Stimulated activated CD4-positive, alpha-beta T cell treated with anti-CD3 and anti-CD28 coated beads, TNF-alpha, amount 100 ng/mL, for 1 hour (primary cell): ENCODE measurements at places on chromosomes 6 and 20.

DNA sequence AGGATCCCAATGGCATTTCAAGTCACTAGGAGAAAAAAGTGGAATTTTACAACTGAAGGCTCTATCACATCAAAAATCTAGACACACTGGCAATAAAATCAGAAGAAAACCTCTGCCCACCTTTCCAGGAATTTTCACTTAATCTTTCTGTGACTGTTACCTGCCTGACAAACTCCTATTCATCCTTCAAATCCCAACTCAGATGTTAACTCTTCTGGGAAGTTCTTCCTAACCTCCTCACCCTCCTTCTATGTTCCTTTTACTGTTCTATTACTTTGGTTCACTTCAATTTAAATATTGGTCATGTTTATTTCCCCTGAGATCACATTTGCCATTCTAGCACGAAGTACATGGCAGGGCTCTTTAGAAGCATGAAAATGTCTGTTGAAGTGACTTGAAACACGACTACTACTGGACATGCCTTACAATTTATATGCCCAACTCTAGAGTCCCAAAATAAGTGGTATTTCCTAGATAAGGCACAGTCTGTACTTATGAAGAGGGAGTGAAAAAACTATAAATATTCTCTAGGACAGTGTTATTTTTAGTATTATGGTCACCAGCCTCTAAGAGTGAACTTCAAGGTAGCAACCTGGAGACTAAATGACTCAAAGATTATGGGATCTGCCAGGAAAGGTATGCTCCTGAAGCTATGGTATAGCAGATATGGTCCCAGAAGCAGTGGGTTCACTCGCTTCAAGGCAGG is 17.1 kb downstream of the CHD6 start:
- no peak for DNase-seq

- no peak for DNase-seq
Measured at GRCh38 chr6:161366301-161366923, 92.6 kb upstream of the AGPAT4 start.

DNA sequence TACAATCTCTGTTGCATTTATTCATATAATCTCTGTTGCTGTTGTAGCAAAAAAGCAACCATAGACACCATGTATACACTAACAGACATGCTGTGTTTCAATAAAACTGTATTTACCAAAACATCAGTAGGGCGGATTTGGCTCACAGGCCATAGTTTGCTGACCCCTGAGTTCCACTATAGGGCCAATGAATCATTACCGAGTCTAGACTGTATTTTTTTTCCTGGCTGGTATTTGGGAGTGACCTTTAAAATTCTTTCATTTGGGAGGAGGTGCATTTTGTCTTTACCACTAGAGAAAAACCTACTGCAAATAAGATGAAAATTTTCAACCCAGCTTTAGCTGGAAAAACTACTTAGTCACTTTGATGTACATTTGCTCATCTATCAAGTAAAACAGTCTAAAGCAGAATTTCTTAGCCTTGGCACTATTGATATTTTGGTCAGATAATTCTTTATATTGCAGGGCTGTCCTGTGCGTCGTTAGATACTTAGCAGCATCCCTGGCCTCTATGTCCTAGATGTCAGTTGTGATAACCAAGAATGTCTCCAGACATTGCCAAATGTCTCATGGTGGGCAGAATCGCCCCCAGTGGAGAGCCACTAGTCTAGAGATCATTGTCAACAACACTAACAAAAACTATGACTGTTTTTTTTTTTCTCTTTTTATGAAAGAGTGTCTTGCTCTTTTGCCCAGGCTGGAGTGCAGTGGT is 39.5 kb downstream of the DCBLD1 start:
- no peak for DNase-seq

- no peak for DNase-seq
Measured at GRCh38 chr6:131574133-131574532, 1.1 kb downstream of the ARG1 start.

DNA sequence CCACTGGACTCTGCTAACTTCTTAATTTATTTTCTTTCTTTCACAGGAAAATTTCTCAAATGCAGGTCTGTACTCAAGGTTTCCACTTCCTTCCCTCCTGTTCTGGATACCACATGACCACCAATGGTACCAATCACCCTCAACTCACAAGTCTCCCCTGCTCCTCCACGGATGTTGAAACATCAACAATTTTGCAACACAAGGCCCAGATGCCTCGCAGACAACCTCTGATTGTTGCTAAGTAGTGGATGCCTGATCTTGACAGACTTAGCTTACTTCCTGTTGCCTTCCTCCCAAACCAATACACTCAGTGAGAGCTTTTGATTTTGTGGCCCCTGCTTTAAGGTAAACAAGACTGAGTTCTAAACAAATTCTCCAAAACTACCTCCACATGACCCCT is 146.6 kb downstream of the FRK start:
- no peak for DNase-seq

DNA sequence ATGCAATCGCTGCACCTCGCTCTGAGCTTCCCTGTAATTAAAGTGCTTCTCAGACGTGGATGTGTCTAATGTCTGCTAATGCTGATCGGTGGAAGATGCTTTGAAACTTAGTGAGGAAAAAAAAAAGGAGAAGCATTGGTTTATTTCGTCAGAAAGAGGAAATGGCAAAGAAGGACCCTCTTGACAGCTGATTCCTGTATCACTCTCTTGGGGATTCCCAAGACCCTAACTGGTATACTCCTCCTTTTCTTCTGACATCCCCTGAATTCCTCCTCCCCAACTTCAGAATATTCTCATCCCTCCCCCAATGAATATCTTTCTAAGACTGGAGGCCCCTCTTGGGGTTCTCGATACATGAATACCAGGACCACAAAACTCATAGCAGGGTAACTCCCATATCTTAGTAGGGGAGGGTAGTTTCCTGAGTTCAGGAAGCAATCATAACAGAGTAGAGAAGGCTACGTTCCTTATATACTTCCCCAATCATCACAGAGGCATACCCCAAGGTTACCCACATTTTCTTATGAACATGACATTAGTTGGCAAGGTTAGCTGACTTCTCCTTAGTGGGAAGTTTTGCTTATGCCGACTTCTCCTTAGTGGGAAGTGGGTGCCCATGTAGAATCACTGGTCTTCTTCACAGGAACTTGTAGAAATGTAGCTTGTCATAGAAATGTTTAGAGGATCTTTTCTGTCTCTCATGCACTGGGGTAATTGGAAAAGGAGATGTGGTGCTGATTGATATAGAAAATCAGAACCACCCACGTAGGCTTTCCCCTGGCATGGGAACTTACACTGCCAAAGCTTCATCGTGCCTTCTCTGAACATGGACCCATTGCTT is 63.8 kb upstream of the ATXN1 start:
- DNase-seq = no peak

DNA sequence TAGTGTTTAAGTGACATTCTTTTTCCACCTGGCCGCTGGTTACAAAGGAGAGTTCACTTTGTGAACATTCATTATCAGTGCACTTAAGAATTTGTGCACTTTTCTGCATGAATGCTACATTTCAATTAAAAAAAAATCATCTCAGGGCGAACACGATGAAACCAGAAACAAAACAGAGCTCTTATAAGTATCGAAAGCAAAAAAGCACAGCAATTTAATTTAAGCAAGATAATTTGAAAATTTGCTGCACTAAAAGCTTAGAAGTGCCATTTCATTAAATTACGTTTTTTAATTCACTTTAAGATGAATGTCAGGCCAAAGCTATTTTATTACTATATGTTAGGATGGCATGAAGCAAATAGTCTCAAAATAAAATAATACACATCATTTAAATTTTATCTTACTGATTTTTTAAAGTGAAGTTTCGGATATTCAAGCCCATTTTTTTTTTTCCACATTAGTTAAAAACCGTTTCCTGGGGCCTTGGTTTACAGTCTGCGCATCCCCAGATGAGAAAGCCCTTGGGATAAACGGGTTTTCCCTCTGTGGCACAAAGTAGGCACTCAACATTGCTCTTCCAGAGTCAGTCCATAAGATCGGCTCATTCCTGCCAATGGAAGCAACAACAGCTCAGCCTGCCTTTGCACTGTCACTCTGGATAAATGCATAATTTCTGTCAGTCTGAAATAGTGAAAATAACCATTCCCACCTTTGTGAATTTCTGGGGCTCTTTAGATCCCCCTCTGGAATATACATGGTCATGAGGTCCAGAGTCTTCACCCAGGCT is 80.1 kb downstream of the FYN start:
- DNase-seq = no peak

DNA sequence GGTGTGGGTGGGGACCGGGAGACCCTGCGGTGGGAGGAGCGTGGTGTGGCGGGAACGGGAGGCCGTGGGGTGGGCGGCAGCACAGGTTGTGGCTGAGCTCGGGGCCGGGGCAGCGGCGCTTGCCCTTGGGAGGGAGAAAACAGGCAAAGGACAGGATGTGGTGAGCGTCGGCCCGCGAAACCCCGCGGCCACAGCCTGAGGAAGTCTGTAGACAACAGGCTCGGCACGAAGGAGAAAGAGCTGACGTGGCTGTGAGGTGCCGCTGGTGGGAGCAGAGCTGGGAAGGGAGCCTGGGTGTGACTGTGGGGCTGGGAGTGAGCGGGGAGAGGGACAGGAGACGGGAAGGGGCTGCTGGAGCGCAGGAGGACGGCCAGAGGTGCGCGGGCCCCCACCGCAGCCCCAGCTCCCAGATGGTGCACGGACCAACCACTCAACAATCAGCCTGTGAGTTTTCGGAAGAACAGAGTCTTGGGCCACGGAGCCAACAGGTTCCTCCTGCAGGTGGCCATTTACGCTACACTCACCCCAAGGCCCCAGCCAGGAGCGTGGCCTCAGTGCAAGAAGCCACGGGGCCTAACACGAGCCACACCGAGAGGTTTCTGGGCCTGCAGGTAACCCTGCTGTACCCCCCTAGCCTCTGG is 202.8 kb downstream of the DLL1 start:
- peak; percentile 10 for DNase-seq

DNA sequence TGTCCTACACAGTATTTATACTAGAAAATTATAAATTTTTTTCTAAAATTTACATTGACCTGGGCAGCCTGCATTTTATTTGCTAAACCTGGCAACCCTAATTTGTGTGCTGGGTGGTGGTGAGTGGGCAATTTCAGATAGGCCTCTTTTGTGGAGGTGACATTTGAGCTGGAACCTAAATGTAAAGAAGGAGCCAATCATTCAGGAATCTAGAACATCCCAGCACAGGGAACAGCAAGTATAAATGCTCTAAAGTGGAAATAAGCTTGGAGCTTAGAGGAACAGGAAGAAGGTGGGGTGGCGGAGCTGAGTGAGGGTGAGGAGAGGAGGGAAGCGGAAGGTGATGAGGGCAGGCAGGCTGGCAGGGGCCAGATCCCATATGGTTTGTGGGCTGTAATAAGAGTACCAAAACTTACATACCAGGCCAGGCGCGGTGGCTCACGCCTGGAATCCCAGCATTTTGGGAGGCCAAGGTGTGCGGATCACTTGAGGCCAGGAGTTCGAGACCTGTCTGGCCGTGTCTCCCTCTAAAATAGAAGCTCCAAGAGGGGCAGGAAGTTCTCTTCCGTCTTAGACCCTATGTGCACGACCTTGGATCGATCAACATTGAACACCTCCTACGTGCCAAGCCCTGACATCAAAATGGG is 549 bp upstream of the CSE1L start:
- no peak for DNase-seq

DNA sequence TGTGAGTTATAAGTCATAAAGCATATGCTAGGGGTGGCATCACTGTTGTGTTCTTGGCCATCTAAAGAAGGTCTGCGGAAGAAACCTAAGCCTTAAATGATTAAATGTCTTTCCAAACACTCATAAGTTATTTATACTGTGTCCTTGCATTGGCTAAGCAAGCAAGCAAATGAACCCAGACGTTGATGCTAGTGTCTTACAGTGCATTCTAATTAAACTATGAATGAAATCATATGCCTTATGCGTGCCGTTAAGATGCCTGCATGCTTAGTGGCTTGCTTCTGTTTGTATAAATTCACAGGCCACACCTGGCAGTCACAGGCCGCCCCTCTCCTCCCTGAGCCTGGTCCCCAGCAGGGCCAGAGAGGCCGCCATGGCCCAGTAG is 49.9 kb downstream of the RIN2 start:
- DNase-seq = no peak

DNA sequence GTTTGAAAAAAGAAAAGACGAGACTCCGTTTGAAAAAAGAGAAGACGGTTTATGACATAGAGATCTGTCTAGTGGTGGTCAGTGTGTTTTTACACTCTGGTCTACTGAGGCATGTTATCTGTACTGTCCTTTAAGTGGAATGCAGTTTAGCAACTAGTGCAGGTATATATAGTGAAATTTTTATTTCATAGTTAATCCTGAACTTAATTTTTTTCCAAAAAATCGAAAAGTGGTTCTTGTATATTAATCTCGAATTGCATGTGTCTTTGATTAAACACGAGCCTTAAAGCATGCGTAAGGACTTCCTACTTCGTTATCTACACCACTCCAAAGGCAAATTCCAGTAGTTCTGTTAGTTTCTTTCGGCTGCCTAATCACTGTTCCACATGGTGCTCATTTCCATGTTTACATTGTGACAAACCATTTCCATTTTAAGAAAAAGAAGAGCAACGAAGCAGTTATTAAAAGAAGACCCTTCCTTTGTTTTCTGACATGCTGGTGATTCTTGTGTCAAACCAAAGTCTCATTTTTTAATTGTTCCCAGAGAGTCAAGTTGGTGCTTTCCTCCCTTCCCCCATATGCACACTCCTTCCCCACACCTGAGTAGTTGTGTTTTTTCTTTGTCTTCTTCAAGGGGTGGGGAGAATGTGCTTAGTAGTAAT is 2.3 kb downstream of the SNX9 start:
- no peak for DNase-seq

DNA sequence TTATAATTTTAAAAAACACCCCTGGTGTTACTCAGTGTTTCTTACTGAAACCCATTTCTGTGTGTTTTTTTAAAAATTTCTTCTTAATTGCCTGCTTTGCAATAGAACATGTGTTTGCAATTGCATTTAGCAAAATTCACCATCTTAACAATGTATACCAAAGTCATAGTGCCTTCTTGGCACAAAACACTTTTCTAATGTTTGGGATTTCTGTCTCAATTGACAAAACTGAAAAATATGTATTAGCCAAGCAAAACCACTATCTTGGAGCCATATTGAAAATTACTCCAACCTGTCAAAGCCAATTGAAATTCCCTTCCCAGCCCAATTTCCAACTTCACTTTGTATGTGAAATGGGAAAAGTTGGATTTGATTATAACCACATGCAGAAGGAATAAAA is 88.4 kb upstream of the RSPO3 start:
- no peak for DNase-seq

DNA sequence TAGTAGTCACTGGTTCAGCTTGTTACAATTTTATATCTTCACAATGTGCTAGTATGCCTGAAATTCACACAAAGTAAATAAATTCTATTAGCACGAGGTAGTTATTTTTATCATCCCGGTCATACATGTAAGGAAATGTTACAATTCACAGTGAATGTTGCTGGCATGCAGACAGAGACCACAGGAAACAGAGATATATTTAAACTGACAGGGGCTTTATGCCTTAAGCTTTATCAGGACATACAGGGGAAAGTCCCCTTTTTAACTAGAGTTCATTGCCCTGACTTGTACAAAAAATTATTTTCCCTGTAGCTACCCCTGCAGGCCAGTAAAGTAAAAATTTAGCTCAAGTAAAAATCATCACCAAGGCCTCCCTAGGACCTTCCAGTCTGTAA is 712.0 kb upstream of the NRSN1 start:
- DNase-seq = no peak

GRCh38 chr6:125637207-125637606 is 112.2 kb upstream of the HEY2 start:
- no peak for DNase-seq
